ENCODE measurements at places on chromosomes 4 and X.

DNA sequence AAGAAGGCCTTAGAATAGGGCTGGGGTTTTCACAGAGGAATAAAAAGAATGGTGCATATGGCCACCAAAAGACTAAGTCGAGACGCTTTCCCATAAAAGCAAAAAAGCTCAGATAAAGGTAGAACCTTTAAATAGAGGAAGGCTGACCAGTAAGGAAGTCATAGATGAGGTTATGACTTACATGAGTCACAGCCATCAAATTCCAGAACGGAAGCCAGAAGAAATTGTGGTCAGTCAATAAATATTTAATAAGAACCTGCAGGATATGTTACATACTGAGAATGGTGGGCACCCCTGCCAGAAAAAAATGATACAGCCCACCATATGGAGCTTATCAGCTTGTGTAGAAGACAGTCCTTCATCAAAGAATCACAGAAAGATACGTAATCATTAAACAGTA is 120.1 kb downstream of the MANBA start:
- DNase-seq = no peak

DNA sequence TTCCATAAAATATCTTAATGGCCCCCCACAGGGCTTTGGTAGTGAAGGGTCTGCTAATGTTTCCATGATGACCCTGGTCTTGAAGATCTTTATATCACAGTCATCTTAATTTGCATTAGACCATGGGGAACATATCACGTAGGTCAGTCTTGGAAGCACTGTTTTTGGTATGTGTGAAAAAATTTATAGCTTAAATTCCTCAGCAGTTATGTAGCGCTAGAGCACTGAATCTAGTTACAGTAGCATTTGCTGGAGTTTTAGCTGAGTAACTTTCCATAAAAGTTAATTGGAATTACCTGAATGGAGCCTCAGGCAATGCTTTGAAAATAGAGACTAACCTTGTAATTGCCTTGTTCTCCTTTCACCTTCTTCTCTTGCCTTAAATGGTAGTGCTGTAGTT is 648.8 kb downstream of the IQCM start:
- DNase-seq = no peak

DNA sequence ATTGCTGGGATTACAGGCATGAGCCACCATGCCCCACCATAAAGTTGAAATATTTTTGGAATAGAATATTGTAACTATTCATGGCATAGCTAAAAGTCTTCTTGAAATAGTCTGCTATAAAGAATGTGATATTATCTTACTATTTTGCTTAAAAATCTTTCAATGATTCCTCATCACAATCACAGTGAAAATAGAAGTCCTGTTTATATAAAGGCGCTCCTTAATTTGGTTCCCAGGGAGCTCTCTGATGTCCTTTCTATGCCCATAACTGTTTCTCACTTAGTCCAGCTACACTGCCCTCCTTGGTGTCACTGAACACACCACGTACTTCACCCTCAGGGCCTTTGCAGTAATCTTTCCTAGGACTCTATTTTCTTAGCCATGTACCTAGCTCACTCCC is 331.7 kb upstream of the GIMD1 start:
- no peak for DNase-seq

DNA sequence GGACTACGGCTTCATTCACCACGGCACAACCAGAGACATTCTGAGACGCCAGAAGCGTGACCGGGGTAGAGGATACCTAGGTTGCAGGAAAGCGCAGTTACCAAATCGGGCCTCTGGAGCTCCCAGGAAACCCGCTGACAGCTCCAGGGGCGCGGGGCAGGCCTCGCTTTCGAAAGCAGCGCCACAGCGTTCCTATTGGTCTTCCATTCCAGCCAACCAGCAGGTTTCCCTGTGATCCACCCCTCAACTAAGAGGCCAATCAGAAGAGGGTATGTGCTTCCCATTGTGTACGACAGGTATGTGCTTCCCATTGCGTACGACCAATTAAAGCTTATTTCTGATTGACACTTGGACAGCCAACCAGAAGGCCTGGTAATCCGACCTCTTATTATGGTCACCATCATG is 14.9 kb downstream of the SNX12 start:
- DNase-seq = no peak

DNA sequence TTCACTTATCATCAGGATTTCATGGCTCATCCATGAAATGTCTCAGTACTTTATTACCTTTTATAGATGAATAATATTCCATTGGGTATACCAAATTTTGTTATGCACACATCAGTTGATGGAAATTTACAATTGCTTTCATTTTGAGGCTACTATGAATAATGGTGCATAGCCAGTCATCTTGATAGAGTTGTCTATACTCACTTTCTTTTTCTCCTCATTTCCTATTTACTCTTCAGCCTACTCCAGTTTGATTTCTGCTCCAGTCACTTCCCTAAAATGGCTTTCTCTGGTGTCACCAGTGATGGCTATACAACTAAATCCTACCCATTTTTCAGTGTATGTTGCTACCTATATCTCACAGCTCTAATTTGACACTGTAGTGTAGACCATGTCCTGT is 743.5 kb upstream of the MAGEB2 start:
- DNase-seq = no peak

GRCh38 chrX:71618303-71618721 is at the start of gene CXCR3:
Gene CXCR3, minus strand, starts transcription at chrX:71618511. Its CDS starts 62 bp downstream, at chrX:71618449.
- DNase-seq = no peak

DNA sequence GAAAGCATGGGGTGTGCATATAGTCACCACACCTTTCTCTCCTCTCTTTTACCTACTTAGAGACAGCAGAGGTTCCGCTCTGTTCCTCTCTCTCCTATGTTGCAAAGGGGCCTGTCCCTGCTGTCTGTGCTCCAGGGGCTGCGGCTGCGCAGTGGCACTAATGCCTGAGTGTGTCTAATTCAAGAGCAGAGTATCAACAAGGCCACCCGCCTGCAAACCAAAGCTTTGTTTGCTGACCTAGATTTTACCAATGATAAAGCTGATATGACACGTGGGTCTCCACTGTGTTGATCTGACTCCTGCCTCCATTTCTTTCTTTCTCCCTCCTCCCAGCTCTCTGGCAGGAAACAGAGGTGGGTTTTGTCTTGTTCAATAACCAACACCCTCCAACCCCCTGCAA is 74.9 kb downstream of the NSG1 start:
- no peak for DNase-seq

- DNase-seq = no peak
Measured at GRCh38 chr4:83153417-83153816, 38.9 kb upstream of the PLAC8 start.

GRCh38 chr4:149889991-149890390 is 74.3 kb upstream of the IQCM start:
- no peak for DNase-seq

GRCh38 chr4:157572284-157572683 is 351.8 kb downstream of the GRIA2 start:
- DNase-seq = no peak

DNA sequence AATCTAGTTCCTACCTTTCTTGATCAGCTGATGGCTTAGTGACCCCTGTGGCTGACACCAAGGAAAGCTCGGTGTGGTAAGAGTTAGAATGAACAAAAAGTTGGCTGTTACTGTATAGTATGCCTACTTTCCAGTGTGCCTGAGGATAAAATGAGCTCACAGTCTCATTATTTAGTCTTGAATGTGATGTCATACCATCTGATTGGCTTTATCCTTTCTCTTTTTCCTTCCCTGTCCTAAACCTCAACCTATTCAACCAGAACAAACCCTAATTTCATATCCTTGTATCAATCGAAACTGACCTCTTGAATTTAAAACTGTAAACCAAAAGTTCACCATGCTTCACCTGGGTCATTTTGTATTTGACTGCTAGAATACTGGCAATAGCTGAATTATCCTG is 156.4 kb downstream of the PPARGC1A start:
- no peak for DNase-seq

DNA sequence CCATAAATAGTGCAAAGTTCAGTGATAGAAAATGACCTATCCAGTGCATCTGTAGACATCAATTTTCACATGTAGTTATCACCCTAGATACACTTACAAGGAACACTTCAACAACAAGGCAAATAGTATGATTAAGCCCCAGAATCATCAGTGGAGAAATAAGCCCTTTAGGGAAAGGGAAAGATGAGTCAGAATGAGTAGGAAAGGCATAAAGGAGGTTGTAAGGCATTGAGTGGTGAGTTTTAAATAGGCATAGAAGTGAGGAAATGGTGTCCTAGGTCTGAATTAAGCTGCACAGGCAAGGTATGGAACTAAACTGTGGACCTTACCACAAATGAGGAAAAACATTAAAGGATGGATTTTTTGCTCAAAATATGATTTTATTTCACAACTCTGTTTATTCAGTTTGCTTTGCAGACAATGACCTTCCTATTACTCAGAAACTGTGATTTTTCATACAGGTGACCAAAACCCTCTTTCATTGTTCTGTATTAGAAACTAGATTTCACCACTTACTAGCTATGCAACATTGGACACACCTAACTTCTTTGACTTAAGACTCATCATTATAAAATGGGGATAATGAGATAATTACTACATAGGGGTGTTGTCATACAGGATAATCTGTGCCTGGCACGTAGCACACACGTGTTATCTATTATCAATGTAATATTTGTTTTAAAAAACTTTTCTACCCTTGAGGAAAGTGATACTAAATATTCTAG is 57.0 kb upstream of the MAP9 start:
- DNase-seq = no peak

DNA sequence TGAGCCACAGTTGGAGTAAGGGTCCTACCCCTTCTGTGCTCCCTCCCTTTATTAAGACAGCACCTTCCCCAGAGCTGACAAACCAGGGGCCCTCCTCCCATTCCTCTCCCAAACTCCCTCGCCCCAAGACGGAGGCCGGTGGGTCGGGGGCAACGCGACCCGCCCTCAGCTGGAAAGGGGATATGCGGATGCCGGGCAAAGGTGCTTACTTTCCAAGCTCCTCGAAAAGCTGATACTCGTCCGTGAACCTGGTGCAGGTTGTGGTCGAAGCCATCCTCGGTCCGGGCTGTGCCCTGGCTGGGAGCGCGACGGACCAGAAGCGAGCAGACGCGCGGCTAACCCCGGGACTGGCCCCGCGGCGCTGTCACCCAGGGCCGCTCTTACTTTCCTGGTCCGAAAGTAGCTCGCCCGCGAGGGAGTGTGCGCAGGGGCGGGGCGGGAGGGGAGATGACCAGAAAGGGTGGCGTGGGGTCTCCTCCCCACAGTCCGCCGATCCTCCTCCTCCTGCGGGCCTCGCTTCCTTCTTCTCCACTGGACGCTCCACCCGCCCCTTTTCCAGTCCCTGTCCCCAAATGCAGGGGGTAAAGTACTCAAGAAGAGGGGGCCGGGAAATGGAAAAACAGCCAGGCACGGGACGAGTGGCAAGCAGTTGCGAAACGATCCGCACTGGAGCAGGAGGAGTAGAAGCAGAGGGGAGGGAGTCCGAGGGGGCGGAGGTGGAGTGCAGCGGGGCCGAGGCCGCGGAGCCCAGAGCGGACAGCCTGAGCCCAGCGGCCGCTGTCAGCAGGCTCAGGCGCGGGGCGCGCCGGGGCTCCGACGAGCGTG is 531 bp downstream of the CAMK2D start:
- DNase-seq = no peak

GRCh38 chrX:45614853-45615252 is 414.2 kb upstream of the DIPK2B start:
- DNase-seq = no peak

GRCh38 chrX:140190441-140191108 is 225.3 kb upstream of the CXorf66 start:
- DNase-seq = no peak

- no peak for DNase-seq
Measured at GRCh38 chr4:188639479-188640100, 500.3 kb downstream of the TRIML1 start.

GRCh38 chr4:82515705-82516104 is 46.1 kb downstream of the TMEM150C start:
- DNase-seq = no peak

GRCh38 chr4:3873408-3874027 is 107.3 kb downstream of the ADRA2C start:
- no peak for DNase-seq

DNA sequence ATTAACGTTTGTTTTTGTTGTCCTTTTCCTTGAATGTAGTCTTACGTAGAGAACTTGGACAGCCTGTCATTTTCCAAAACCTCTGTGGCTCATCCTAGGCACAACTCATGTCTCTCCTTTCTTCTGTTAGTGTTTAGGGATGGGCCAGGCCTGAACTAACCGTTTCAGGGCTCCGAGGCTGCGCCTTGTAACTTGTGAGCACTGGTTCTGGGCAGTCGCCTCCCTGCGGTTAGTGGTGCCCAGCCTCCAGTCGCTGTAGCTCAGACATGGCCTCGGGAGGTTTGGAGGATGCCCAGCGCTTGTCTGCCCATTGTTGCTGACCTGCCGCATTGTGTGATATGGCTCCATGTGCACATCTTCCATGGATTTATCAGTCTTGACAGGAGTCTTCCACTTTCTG is 32.8 kb downstream of the TMEM131L start:
- no peak for DNase-seq

DNA sequence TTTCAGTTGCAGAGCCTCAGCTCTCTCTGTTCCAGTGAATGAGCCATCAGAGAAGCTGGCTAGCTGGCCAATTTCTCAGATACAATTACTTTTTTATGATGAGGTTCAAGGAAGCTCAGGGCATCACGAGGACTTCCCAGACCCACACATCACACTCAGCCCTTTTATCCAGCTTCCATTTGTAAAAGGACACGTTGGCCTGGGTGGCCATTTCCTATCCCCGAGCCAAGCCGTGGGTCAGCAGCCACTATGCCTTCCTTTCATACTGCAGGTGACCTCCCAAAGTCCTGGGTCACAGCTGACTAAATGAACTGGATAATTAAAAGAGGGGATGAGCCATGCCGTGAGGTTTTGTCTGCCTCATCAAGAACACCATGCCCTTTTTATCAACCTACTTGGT is 236.9 kb upstream of the PPARGC1A start:
- DNase-seq = no peak

GRCh38 chrX:45517090-45517973 is 316.7 kb upstream of the DIPK2B start:
- no peak for DNase-seq

- no peak for DNase-seq
Measured at GRCh38 chrX:24676403-24677024, 17.2 kb upstream of the POLA1 start.

DNA sequence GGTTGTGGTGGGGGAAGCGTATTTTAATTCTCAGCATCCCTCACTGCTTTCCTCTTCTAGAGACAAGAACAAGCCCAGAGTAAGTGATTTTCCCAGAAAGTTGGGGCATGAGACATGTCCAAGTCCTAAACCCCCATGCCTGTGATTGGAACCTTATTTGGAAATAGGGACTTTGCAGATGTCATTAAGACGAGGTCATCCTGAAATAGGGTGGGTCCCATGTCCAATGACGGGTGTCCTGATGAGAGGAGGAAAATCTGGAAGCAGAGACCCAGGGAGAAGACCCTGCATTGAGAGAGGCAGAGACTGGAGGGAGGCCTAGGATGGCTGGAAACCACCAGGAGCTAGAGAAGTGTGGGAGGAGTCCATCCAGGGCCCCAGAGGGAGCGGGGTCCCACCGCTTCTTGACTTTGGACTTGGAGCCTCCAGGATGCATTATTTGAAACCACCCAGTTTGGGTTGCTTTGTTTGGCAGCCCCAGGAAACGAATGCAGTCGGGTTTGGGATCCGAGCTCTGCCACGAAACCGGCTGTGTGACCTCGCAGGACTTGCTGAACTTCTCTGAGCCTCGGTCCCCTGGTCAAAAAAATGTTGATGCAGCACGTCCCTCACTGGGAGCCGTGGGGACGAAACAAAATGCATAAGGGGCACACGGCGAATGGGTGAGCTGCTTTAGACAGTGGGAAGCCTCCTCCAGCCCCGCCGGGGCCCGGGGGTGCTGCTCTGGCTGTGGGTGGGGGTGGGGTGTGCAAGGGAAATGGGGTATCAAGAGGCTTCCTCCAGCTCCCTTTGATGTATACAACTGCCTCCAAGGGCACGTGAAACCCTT is 113.9 kb downstream of the CPZ start:
- no peak for DNase-seq
